ENCODE measurements at places on chromosomes 7 and 10.

GRCh38 chr10:22552888-22553378 lies 161.4 kb downstream of the PIP4K2A start:
- no peak for DNase-seq

- no peak for DNase-seq
These were observed 33.7 kb upstream of the DGKI start for GRCh38 chr7:137880432-137880831.

- no peak for DNase-seq
These were observed 65.3 kb downstream of the CARD11 start for GRCh38 chr7:2978408-2978807.

DNA sequence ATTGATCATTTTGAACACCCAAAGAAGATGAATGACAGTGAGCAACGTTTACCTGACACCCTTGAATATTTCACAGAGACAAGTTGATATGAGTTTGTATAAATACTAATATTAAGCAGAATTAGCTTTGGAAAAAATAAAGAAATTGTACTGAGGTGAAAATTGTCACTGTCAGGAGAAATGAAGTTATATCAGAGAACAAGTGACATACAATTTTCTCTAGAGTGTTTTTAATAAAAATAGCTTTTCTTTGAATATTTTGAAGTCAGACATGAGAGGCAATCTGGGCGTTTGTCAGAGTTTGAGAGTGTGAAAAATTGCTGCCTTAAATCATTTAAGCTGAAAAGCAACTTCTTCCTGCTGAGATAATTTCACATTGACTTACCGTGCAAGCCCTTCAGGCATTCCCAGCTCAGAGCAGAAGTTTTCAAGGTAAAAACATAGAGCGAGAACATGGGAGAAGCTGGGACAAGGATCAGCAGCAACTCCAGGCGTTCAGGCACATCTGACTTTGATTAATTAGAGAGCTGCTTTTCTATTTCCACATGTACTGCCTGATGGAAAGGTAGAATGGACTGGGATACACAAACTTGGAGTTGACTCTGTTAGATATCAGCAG lies 535.9 kb downstream of the TFEC start:
- no peak for DNase-seq

GRCh38 chr10:11017000-11017569 lies 587 bp upstream of the CELF2 start:
- DNase-seq: no peak

DNA sequence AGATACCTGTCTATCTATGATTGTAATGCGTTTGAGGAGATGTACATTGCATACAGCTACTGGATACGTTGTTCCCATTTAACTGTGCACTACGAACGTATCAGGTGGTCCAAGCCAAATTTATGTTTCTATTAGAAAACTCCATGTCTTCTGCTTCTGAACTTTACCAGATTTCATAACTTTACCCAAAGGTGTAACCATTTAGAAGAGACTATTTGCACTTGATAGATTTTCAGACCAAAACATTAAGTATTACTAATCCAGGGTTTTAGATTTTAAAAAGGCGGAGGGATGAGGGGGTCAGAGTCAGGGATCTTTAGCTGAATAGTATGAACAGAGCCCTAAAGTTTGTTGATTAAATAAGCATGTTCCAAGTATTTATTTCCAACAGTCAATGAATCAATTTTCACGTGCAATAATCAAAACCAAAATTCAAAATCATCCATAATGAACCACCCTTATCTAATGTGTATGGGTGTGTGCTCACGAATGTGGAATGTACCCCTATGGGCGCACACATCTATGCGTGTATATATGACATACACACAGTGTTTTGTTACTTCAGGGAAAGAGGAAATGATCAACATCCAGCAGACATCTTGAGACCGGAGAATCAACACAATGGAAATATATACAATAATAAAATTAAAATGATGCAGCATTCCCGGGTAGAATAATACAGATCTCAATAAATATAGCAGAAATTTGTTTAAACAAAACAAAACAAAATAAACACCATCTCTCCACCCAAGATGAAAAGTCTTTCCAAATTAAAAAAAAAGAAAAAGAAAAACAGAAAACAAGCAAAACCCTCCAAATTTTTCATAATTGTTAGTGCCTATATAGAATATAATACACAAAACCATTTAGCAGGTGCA lies 3.4 kb downstream of the FEZF1 start:
- DNase-seq: no peak

DNA sequence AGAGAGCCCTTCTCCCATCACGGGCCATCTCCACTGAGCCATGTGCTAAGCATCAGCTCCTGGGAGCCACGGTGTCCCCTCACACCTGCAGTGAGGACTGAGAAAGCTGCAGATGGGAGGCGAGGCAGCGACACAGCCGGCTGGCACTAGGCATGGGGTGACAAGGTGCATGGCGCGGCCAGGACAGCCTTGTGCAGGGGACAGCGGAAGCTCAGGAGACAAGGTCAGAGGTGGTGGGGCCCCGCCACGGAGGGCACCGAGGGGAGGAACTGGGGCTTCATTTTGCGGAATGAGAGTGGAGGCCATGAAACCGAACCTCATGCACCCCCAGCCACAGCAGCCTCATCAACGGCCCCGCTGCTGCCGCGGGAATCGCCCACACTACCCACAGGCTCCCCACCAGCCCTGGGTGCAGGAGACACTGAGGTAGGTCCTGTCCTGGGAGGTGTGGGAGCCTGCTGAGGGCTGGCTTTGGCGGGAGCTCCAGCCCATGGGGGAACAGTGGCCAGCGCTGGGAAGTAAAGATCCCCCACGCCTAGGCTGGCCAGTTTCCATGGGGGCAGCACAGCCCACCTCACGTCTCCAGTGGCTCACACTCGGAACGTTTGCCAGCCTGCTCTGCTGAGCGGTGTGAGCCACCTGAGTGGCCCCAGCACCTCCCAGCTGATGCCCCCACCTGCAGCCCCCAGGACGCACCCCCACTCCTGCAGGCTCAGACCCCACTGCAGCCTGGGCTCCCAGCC lies 71.2 kb upstream of the INSIG1 start:
- DNase-seq: no peak

DNA sequence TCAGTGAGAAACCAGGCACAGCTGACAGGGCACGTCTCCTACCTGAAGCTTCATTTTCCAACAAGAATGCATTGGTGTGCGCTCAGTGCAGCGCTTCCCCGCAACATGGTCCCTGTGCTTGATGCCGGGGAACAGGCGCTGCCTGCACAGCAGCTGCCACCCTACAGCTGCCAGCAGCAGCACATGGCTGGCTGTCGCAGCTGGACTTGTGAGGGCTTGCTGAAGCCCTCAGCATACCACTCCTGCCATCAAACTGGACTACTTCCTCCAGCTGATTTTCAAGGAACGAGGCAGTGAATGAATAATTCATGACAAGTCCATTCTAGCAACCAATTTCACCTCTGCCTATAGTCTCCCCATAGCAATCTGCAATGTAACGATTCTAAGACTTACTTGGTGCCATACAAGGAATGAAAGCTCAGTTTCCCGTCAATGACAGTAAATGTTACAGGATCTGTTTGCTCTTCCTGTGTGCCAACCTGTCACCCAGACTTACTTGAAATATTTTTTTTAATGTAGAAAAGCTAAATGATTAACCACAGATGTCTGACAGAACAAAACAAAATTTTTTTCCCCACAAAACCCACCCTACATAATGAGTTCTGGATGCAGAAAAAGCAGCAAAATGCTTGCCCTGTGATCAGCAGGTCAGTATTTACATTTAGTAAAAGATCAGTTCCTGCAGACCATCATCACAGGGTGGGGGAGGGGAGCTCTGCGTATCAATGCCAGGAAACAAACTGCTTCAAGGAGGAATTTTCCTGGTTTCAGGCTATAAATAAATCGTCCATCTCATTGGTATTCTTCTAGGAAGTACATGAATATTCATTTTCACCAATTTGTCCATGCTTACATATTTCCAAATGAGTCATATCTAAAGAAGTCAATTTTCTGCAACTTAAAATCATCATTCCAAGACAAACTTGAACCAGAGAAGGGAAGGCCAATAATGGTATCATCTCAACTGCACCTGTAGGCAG lies 140.6 kb downstream of the ALOX5 start:
- DNase-seq: no peak

DNA sequence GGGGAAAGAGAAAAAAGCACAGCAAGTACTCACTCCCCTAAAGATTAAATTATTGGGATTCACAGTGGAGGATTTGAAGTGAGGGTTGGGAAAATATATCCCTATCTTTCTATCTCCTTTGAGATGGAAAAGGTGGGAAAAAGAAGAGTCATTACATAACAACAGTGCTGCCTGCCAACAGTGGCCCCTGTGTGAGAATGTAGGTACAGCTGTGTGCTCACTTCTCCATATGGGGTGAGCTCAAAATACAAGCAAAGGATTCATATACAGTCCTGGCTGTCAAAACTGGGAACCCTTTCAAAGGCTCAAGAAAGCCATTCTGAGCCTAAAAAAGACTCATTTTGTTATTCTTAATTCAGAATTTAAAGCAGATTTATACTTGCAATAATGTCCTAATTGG lies 458.5 kb downstream of the GPAM start:
- no peak for DNase-seq

- no peak for DNase-seq
These were observed 96.7 kb upstream of the IKZF1 start for GRCh38 chr7:50207686-50208255.

GRCh38 chr7:33807779-33808482 lies 97.4 kb upstream of the BMPER start:
- DNase-seq: no peak

Data from activated T-helper 1 cell treated with anti-CD3 and anti-CD28 coated beads, Interleukin-2, amount 50 U/mL, for 16 hours (primary cell).